ENCODE measurements at places on chromosomes 12 and 14. TPM values are rescaled to one million over a fixed set of nuclear protein-coding genes. Genes with fewer than 3 reads are reported as not detected.

COX8C gene
- not detected for total RNA-seq

VRTN gene
- 0.03 TPM for total RNA-seq

PGF gene
- 0.71 TPM for total RNA-seq

RERGL gene
- total RNA-seq = not detected

FZD10 gene
- not detected for total RNA-seq

KCNA5 gene
- not detected for total RNA-seq

GPR162 gene
- total RNA-seq = 15.9 TPM

PTGDR gene
- not detected for total RNA-seq

Measured in Caki2 (cell line).